T-helper 1 cell (primary cell): ENCODE measurements at places on chromosomes 16 and 17.

GRCh38 chr16:81210807-81211206, 27.7 kb upstream of the BCO1 start:
- no peak for DNase-seq

DNA sequence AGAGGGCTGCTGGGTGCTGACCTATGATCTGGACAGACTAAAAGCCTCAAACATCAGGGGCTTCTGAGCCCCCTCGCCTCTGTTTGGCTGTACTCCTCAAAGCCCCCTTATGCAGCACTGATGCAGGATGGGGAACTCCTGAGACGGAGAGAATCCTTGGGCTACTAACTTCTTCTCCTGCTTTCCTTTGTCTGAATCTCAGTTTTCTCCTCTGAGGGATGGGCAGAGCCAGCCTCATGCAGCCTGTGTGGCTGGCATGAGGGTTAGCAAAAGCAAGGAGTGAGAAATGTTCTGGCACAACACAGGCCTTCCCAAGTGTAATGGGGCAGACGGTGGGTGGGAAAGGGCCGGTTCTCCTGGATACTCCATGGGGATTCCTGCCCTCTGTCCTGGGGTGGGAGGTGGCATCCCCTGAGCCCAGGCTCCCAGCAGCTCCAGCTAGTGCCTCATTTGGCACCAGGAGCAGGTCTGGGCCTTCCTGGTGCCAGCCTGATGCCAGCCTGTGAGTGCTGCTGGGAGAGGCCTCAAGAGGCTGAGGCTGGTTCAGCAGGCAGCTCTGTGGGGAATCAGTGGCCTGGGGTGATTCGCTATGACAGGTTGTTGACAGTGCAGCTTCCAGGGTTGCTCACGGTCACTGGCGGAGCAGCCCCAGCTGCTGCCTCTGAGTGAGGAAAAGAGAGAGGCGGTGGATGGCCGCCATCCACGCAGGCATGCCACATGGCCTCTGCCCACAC, 4.0 kb upstream of the BRD7 start:
- DNase-seq, result no peak

DNA sequence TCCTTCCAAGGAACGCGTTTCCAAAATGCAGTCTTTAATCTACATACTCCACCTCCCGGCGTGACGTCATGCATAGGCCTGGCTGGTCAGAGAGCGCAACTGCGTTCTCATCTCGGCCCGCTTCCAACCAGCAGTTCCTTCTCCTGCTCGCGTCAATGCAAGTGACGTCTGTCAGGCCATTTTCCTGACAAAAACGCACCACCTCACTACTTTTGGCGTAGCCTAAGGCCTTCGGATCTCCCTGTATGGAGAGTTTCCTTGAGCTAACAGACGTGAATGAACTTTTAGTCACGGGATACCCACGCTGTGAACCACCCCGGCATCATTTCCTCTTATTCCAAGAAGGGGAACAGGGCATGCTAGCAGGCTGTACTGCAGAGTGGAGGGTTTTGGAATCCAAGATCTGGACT, 25.0 kb downstream of the TEX14 start:
- peak; percentile 11 for DNase-seq

- DNase-seq, result no peak
These were observed 24.6 kb upstream of the LRRC75A start for GRCh38 chr17:16516594-16517051.

- DNase-seq, result no peak
These were observed 44.1 kb downstream of the PCTP start for GRCh38 chr17:55794725-55795482.

GRCh38 chr16:2096853-2097595, 38.7 kb downstream of the PKD1 start:
- no peak for DNase-seq

- no peak for DNase-seq
These were observed 37.4 kb downstream of the USP22 start for GRCh38 chr17:21005367-21005766.

DNA sequence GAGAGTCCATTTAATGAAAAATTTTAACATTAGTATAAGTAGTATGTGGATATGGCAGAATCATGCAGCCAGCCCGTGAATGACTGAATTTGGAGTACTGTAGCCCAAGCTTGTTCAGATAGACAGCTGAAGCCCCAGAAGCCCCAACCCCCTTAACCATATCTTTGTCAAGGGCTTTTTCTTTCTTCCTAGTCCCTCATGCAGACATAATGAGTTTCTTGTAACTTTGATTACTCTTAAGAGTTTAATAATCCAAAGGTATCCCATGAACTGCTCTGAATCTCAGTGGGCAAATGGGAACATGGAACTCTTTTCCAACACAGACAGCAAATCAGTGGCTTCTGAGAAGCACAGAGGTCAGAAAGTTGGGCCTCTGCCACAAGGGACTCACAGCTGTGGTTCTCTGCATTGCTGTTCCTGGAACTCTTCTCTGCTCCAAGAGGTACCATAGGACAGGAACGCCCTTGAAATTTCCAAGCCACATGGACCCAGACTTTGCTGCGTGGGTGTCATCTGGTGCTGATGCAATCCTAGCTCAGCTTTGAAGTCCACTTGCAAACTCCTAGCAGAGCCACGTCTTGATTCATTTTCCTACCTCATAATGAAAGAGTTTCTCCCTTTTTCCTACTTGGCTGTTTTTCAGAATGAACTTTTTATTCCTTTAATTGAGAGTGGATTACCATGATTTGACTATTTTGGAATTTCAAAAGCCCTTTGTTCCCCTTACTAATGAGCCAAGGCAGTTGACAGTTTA, 18.1 kb downstream of the LYRM1 start:
- DNase-seq, result no peak

- DNase-seq, result no peak
These were observed 2.2 kb upstream of the TLCD3B start for GRCh38 chr16:30033270-30033669.

- no peak for DNase-seq
These were observed 7.5 kb upstream of the PPP1R27 start for GRCh38 chr17:81842378-81842724.

- DNase-seq, result no peak
These were observed 84.6 kb upstream of the PMFBP1 start for GRCh38 chr16:72256398-72257066.

DNA sequence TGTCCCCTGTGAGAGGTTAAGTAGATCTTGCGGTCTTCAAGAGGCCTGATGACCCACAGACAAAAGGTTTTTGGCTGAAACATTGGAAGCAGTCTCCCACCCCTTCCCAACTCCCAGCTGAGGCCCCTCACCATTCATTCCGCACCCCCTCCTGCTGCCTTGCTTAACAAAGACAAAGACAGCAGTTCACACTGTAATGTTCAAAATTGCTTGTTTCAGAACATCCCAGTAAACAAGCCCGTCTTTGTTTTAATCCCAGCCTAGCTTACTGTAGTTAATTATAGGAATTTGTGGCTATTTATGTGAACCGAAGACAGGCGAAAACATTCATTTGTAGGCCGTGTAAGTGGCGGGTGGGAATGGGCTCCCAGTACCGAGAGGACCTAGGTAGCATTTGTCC, 55.7 kb downstream of the IRX5 start:
- DNase-seq, result no peak

GRCh38 chr17:63544467-63545301, 5.6 kb upstream of the DCAF7 start:
- DNase-seq, result no peak

GRCh38 chr16:57042157-57043111, 49.9 kb upstream of the CPNE2 start:
- peak; percentile 85 for DNase-seq

- DNase-seq, result no peak
These were observed 67.3 kb downstream of the MYH10 start for GRCh38 chr17:8563024-8563776.

- DNase-seq, result no peak
These were observed 103.5 kb downstream of the HS3ST3A1 start for GRCh38 chr17:13498184-13498583.

GRCh38 chr17:19250421-19251173, 13.4 kb downstream of the EPN2 start:
- no peak for DNase-seq

GRCh38 chr16:8660841-8661301, 13.5 kb upstream of the ABAT start:
- DNase-seq, result peak; percentile 25

- DNase-seq, result no peak
These were observed 34.7 kb downstream of the ADCY7 start for GRCh38 chr16:50300942-50301625.

DNA sequence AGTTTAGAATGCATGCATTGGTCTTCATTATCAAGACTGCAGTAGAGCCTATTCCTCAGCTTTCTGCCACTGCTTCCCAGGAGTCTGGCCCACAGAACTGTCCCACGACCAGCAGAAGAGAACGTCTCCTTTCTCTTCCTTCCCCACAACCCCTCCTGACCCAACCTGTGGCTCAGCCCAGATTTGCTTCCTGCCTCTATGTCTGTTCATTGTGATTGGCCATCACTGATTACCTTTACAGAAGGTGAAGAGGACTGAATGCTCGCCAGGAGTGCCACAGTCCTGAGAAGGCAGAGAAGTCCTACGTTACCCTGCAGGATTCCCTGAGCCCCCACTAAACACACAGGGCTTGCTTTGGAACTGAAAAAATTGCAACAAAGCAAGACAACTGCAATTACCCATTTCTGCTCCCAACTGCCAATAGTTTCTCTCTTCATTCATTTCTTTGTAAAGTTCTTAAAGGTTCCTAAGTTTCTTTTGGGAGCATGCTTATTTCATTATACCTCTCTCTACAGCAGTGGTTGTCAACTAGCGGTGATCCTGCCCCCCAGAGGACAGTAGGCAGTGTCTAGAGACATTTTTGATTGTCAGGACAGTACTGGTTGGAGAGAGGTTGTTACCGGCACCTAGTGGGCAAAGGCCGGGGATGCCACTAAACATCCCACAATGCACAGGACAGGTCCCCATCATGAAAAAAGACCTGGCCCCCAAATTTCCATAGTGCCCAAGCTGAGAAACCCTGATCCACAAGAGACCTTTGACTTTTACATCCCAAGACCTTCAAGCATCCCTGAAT, 4.5 kb upstream of the NAT9 start:
- peak; percentile 64 for DNase-seq

DNA sequence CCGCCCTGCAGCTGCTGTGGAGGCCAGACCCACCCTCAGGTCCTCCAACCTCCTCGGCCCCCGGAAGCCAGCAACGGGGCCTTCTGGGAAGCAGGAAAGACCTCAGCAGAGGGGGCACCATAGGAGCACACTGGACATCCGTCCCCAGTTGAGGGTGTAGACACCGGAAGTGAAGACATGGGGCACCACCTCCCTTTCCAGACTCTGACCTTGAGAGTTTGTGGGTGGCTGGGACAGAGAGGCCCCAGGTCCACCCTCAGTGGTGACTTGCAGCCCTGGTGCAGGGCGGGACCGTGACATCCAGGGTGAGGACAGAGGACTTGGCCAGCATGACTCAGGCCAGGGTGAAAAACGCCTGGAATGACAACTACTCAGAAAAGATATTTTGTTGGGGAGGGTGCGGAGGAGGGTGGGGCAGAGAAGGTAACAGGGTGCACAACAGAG, 19.9 kb downstream of the CEP295NL start:
- DNase-seq, result no peak

DNA sequence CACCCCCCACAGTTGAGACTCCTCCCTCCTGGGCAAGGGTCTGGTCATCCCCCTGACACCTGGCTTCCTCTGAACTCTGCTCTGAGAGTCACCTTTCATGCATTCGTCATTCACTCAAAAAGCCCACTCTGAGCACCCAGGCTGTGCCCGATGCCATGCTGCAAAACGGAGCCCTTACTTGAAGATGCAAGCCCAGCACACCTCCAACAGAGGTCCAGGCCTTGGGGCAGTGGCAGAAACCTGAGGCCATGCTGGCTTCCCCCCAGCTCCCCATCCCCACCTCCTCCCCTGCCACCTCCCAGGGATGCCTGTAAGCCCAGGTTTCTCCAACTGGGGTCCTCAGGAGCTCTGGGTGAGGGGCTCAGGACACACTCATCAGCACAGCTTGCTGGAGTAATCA, 67.7 kb upstream of the TNRC6C start:
- DNase-seq, result no peak

DNA sequence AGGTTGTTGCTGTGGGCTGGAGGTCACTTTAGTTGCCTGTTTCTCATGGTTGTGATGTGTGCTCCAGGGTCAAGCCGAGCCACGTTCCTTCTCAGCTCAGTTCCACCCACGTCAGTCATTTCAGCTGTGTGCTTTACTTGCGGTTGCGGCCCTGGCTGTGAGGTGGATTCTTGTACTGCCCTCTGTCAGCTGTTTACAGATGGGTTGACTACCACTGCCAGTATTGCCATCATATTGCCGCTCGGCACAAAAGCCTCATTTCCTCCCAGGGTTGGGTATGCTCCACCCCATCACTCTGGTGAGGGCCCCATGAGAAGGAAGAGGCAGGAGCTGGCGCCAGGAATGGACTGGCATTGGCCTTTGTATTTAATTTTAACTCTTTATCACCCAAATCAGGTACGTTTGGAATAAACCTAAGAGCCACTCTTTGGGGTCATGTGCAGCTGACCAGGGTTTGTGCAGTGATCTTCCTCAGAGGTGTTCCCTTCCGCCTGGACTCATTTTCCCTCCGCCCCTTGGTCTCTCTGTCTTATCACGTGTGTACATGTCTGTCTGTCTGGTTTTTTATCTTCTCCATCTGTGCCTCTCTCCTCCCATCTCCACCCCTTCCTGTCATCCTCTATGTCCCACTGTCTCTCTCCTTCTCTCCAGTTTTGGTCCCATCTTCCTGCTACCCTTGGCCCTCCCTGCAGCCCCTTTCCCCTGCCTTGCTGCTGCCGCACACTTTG, 25.0 kb downstream of the METTL22 start:
- no peak for DNase-seq

DNA sequence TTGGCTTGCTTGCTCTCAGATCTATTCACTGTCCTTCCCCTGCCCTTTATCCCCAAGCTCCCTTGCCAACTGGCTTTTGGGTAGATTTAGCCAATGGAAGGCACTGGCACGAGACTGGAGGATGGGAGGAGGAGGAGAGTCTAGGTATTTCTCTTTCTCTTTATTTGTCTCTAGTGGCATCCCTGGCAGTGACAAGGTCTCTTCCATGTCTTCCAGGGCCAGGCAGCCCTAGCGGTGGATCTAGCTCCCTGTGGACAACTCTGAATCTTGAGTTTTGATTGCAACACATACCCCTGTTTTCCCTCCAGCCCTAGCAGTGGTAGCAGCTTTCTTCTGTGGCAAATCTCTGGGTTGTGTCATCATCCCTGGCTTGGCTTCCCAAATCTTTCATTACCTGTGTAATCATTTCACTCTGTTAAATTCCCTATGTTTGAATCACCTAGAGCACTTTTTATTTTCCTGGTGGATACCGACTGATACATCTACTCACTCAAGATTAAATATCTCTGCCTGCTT, 171.1 kb upstream of the IRX6 start:
- no peak for DNase-seq

DNA sequence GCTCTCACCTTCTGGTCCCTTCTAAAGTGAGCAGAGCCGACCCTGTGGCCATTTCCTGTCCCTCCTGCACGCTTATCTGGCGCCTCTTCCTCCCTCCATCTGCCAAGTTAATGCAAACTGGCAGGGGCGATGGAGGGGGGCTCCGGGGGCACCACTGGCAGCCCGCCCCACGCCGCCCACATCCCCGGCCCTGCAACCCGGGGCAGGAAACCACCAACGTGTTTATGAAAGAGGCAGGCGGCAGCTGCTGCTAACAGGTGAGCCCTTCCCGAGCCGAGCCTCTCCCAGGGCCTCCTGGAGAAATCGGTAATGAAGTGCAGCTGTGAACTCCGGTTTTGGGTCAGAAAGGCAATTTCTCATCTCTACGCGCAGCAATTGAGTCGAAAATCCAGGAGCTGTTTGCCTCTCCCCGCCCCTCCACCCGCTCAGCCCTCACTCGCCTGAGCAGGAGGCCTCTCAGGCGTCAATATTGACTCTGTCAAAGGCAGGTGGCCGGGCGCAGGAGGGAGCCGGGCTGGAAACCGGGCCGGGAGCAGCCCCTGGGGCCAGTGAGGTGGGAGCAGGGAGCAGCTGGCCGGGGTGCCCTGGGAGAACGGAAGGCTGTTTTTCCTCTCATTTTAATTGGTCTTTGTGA, 164.4 kb upstream of the GSE1 start:
- DNase-seq, result peak; percentile 30
